ENCODE measurements at places on chromosomes 13 and 19.
A peak's percentile ranks its signal among the peaks of the same experiment; 100 is the strongest.

DNA sequence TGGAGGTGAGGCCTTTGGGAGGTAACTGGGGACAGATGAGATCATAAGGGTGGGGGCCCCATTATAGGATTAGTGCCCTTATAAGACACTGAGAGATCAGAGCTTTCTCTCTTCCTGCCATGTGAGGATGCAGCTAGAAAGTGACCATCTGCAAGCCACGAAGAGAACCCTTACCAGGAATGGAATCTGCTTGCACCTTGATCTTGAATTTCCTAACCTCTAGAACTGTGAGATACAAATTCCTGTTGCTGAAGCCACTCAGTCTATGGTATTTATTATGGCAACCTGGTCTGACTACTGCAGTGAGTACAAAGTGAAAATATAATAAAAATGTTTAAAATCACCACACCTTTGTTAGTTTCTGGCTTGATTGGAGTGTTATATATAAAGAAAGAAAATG lies 388.0 kb downstream of the LMO7 start:
- DNase-seq, result no peak

- no peak for DNase-seq
Measured at GRCh38 chr19:8697671-8698432, 743 bp downstream of the ACTL9 start.

DNA sequence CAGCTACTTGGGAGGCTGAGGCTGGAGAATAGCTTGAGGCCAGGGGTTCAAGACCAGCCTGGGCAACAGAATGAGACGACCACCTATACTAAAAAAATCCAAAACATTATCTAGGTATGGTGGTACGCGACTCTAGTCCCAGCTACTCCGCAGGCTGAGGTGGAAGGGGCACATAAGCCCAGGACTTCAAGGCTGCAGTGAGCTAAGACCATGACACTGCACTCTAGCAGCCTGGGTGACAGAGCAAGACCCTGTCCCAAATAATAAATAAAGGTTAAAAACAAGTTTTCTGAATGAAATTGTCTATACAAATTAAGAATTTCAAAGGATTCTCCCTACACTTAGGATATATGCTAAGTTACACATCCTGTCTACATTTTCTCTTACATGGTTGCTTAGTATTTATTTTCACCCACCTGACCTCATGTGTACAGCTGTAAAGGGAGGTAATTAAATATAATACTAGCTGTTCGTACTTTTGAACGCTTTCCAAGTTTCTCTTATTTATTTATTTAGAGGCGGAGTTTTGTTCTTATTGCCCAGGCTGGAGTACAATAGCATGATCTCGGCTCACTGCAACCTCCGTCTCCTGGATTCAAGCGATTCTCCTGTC lies 1.6 kb downstream of the SLC25A30 start:
- DNase-seq, result no peak

GRCh38 chr13:67791047-67791446 lies 560.9 kb upstream of the PCDH9 start:
- no peak for DNase-seq

GRCh38 chr19:16381756-16382401 lies 57.3 kb downstream of the KLF2 start:
- no peak for DNase-seq

GRCh38 chr19:38231918-38232317 lies 7.9 kb upstream of the DPF1 start:
- DNase-seq, result no peak

DNA sequence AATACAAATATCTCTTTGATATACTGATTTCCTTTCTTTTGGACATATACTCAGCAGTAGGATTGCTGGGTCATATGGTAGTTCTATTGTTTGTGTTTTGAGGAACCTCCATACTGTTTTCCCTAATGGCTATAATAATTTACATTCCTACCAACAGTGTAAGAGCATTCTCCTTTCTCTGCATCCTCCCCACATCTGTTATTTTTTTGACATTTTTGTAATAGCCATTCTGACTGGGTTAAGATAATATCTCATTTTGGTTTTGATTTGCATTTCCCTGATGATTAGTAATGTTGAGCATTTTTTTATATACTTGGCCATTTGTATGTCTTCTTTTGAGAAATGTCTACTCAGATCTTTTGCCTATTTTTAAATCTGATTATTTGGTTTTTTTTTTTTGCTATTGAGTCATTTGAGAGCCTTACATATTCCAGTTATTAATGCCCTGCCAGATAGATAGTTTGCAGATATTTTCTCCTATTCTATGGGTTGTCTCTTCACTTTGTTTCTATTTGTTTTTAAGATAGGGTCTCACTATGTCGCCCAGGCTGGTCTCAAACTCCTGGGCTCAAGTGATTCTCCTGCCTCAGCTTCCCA lies 95.7 kb downstream of the FNDC3A start:
- DNase-seq, result no peak

DNA sequence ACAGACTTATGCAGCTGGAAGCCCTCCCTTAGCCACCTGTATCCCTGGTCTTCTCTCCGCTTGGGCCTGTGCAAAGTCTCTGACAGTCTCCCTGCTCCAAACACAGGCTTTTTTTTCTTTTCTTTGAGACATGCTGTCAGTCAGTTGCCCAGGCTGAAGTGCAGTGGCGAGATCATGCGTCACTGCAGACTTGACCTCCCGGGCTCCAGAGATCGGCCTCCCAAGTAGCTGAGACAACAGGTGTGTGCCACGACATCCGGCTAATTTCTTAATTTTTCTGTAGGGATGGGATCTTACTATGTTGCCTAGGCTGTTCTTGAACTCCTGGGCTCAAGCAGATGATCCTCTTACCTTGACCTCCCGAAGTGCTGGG lies 1.6 kb downstream of the MZF1 start:
- no peak for DNase-seq

GRCh38 chr19:30512176-30513081 lies 140.2 kb downstream of the ZNF536 start:
- no peak for DNase-seq

DNA sequence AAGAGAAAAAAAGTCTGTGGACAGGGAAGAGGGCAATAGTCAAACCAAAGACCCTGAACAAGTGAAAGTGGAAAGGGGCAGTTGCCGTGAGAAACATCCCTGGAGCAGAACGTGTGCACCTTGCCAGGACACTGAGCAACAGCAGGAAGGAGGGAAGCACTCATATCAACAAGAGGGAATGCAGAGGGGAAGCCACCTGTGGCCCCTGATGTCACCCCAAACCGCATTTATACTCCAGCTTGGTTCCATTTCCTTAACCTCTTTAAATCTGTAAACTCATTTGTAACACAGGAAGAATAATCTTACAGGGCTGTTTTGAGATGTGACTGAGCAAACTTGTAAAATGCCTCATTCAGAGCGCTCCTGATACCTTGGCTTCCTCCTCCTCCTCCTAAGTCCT lies 698.8 kb downstream of the DIAPH3 start:
- DNase-seq, result no peak

DNA sequence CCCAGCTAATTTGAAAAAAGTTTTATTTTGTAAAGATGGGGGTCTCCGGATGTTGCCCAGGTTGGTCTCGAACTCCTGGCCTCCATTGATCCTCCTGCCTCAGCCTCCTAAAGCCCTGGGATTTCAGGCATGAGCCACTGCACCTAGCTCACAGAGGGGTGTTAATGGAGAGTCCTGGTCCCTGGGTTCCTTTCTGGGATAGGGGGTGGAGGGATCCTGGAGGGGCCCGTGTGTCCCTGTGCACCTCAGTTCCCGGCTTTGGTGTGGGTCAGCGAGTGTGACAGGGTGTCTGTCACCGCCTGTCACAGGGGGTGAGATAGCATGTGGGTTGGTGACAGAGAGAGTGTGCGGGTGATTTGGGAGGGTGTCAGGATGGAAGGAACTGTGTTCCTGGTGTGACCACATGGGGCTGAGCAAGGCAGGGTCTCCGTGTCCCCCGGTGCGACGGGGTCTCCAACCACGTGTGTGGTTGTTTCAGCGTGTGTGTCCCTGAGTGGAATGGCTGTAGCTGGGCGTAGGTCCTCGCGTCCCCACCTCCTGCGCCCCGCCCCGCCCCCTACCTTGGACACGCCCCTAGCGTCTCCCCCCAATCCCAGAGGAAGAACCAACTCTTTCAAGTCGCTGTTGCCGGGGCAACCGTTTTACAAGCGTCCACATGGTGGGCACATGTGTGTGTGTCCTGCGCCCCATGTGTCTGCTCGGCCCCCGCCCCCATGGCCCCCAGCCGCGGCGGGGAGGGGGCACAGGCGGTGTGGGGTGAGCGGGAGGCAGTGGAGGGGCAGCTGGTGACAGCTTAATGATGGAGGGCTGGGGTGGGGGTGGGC lies 2.9 kb upstream of the NRTN start:
- no peak for DNase-seq

DNA sequence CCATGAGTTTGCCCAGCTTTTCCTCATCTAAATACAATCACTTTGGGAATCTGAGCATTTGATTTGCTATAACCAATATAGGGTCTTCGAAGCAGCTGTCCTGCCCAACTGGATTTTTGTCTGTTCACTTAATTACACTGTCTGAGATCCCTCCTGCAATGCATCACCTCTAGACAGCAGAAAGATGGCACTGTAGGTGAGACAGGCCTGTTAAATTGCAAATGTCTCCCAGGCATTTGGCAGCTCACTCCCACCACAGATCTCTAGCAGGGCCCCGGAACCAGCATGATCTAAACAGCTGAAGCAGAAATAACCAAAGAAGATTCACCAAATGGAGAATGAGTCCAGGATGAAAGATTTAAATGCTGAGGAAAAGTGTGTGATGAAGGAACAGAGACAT lies 41.9 kb upstream of the SERPINE3 start:
- no peak for DNase-seq

GRCh38 chr19:41853768-41854167 lies 6.3 kb upstream of the RPS19 start:
- DNase-seq, result peak; percentile 32

DNA sequence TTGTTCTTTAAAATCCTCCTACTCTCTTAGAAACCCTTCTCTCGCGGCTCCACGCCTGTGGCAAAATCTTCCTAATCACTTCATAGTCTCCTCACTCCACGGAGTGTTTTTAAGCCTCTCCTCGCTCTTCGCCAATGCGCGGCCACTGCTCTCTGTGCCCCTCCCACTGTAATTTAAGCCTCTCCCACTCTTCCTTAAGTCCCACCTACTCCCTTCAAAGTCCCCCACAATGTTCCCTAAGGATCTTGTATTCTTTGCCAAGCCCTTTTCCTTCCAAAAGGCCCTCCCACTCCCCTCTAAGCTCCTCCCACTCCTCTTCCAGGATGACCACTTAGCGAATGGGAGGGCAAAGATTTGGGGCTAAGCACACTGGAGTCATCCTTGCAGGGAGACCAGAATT lies 1.3 kb downstream of the FIZ1 start:
- DNase-seq, result no peak

DNA sequence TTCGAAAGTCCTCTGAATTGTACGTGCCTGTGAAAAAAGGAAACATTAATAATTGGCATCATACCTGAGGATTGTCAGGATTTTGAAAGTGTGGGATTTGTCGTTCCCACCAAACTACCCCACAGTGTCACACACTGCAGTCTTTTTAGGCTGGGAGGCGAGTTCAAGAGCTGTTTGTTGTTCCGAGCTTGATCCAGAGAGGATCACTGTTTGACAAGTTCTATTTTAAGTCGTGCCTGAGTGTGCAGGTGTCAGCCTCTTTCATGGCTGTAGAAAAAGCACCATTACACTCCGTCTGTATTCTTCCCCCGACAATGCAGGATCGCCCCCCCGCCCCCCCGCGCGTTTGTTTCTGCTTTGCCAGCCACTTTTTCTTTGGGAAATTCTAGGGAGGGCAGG lies 635 bp upstream of the NBEA start:
- DNase-seq, result no peak

DNA sequence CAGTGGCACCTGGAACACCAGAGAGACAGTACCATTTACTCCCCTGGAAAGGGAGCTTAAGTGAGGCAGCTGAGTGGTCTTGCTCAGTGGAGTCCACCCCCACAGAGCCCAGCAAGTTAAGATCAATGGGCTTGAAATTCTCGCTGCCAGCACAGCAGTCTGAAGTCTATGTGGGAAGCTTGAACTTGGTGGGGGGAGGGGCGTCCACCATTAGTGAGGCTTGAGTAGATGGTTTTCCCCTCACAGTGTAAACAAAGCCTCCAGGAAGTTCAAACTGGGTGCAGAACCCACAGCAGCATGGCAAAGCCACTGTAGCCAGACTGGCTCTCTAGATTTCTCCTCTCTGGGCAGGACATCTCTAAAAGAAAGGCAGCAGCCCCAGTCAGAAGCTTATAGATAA lies 30.3 kb upstream of the CEACAM4 start:
- DNase-seq, result no peak

DNA sequence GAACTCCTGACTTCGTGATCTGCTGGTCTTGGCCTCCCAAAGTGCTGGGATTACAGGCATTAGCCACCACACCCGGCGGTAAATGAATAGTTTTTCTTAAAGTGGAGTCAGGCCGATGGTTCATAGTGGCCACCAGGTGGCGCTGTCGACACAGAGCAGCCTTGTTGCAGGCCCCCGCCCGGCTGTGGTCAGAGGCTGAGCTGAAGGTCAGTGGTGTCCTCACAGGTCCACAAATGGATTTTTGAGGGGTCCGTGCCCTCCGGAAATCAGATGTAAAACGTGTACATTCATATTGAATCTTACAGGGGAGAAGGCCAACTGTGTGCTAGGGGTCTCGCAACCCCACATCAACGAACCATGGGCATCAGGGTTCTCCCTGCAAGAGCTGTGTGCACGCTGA lies 13.4 kb upstream of the WDR18 start:
- DNase-seq, result peak; percentile 50

DNA sequence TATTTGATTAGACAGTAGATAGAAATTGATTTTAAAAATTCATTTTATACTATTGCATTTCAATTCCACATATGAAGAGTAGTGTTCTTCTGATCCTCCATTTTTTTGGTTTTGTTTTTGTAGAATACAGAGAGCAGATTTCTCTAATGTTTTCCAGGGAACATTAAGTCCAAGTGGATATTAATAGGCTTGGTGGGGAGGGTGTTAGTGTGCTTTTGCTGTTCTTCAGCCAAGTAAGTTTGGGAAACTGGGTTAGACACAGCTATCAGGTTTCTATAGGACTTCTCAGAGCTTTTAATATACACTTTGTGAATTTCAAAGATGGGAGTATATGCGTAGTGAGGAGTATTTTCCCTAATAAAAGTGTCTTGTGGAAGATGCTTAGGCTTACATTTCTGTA lies 21.8 kb downstream of the NAA16 start:
- DNase-seq, result no peak

DNA sequence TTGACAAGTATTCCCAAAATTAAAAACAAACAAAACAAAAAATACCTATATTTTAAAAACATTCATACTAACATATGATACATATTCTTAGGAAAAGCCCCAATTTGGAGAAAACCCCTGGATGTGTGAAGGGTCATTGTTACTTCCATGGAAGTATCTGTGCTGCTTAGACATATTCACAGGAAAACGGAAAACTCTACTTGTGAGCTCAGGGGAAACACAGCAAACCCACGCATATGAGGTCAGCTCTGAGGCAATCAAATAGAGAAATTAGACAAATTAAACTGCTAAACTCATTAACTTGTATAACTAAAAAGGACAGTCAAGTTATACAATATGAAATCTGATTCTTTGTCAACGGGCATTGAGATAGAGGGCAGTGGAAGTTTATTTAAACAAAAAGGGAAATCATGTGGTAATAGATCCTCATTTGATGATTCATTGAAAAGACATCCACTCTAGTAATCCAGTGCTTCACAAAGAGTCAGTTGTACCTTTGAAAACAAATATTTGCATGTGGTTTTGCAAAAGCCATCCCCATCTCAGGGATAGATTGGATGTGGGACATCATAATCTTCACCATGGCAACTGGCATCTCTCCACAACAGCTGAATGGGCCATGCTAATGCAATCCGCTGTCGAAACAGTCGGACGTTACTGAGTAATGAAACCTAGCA lies 423.4 kb downstream of the ITGBL1 start:
- no peak for DNase-seq

GRCh38 chr13:102698649-102698980 lies 3.8 kb upstream of the METTL21C start:
- no peak for DNase-seq

GRCh38 chr19:23799321-23799720 lies 40.6 kb upstream of the ZNF681 start:
- DNase-seq, result no peak

Measured in OCI-M1 (cell line).